ENCODE measurements at places on chromosomes 13 and 19.
A peak's percentile ranks its signal among the peaks of the same experiment; 100 is the strongest.

- no peak for DNase-seq
Observed at GRCh38 chr13:72163678-72164077, 296.7 kb upstream of the DACH1 start.

GRCh38 chr13:65826657-65827056 is 1403.5 kb downstream of the PCDH9 start:
- no peak for DNase-seq

- peak; percentile 13 for DNase-seq
Observed at GRCh38 chr19:41753159-41753558, 2.2 kb upstream of the CEACAM6 start.

DNA sequence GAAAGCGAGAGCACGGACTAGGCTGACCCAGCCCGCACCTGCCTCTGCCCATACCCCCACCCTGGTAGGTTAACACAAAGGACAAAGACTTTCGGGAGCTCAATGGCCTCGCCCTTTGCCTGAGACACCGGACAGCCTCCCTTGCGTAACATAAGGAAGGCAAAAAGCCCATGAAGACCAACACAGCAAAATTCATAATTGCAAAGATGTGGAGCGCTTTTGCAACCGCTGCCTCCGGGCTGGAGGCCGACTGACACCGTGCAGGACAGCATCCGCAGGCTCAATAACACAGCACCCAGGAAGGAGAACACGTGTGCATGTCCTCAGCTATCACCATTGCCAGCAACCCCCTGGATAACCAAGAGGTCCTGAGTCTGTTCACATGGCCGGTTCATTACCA is 15.4 kb downstream of the LILRA1 start:
- DNase-seq: no peak

- no peak for DNase-seq
Observed at GRCh38 chr13:49627831-49628652, at the start of gene ARL11. ARL11 (plus strand) TSS chr13:49628507; CDS start chr13:49630448, 1,941 bp downstream.

- no peak for DNase-seq
Observed at GRCh38 chr13:58500938-58501337, 869.4 kb downstream of the PCDH17 start.

DNA sequence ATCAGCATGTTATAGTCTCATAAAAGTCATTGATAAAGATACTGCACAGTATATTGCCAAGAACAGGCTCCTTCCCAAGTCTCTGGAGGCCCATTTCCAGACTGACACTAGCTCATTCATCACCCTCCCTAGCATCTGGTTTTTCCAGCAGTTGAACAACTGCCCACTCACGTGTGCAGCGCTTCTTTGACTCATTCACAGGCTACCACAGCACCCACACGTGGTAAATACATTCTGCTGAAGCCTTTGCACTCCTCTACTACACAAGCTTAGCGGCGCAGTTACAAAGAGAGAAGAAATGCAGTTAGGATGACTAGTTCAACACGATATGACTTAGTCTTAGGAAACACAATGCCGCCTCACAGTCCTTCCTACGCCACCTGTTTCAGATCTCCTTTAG is 87.7 kb downstream of the DOCK9 start:
- no peak for DNase-seq

GRCh38 chr13:48626077-48626449 is 27.7 kb upstream of the CYSLTR2 start:
- DNase-seq: no peak

- no peak for DNase-seq
Observed at GRCh38 chr19:32550666-32551065, 30.3 kb upstream of the PDCD5 start.

DNA sequence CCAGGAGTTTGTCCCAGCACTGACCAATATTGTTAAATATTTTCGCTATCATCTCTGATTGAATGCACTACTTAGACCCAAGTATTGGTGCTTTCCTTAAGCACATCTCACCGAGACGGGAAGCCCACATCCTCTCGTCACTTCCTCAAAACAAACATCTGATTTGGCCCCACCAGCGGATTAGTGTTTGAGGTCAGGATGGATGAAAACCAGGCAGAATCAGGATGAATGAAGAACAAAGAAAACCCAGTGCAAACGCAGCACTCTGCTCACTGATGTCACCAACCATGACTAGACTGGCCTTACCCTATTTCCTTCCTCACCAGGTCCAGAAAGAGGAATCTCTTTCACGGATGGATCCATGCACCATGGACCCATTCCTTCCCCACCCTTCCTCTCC is 6.0 kb downstream of the PLAUR start:
- no peak for DNase-seq

DNA sequence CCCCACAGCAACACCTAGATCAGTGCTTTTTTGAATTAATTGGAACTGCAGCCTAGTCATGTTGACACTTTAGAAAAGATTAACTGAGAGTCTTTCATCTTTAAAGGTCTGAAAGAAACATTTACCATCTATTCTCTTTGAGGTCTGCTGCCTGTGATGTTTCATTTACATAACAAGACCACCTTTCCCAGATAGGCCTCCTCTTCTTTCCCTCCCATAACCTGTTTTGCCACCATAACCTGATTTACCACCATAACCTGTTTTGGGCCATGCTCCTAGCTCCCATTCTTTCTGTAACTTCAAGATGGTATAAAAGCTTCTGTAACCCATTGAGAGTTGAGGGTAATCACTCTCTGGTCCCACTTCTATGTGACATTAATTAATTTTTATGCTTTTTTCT is 320.8 kb downstream of the PCDH20 start:
- no peak for DNase-seq

DNA sequence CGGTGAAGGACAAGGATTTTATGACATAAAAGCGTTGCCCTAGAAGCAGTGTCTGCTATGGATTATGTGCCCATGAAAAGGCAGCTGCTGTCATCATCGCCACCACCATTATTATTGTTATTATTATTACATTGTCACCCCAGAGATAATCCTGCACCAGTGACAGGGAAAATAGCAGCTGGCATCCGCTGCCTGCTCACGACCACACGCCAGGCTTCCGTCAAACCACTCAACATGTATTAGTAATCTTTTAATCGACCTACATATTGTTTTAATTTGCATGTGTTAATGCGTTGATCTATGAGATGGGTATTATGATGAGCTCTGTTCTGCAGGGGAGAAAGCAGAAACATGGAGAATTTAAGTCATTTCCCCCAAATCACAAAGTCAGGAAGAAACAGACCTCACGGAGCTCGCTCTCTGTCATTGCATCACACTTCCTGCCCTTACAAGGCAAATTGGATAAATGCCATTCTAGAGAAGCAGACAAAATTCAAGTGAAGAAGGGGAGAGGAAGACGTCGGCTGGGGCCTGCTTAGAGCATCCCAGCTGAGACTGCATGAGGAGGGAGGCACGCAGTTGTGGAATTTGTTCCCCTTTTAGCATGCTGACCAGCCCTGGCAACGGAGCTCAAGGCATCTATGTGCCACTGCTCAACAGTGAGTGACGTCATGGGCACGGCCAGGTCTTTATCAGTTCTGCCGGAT is at the start of gene FFAR3:
Gene FFAR3, plus strand, starts transcription at position 594 of the 707 bp plus-strand sequence. CDS start 431 bp downstream, outside the sequence.
- no peak for DNase-seq

- DNase-seq: no peak
Observed at GRCh38 chr13:40428354-40428753, 238.1 kb downstream of the FOXO1 start.

DNA sequence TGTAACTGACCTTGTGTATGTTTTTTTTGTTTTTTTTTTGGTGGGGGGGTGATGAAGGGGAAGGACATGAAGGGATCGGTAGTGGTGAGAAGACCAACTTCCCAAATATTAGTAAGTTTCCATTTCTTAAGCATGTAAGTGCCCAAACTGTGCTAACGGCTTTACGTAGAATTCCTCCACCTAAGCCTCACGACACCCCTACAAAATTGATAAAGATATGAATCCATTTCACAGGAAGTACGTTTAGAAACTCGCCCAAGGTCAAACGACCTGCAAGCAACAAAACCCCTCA is 649 bp downstream of the UQCRFS1 start:
- no peak for DNase-seq

DNA sequence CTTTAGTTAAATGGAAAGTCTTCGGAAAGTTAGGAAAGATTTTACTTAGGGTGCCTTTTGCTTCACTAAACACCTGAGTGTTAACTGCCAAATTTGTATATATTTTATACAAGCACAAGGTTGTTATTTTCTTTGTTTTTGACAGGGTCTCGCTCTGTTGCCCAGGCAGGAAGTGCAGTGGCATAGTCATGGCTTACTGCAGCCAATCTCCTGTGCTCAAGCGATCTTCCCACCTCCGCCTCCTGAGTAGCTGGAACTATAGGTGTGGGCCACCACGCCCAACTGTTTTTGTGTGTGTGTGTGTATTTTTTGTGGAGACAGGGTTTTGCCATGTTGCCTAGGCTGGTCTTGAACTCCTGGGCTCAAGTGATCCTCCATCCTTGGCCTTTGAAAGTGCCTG is 16.2 kb downstream of the KCTD4 start:
- DNase-seq: no peak

DNA sequence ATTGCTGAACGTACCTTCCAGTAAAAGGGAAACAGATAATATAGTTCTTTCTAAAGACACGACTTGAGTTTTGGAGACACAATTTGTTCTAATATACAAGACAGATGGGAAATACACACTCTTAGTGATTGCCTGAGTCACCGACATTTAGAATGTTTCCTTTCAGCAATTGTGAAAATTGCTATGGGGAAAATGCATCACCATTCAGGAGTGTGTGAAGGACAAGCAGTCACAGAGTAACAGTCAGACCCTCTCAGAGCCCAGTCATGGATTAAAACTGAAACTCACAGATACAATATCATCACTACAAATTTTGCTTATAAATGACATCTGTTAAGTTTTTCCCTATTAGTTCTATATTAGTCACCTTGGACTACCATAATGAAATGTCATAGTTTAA is 286.1 kb downstream of the SPRY2 start:
- DNase-seq: no peak

GRCh38 chr13:99217461-99218110 is 16.9 kb downstream of the UBAC2 start:
- no peak for DNase-seq

DNA sequence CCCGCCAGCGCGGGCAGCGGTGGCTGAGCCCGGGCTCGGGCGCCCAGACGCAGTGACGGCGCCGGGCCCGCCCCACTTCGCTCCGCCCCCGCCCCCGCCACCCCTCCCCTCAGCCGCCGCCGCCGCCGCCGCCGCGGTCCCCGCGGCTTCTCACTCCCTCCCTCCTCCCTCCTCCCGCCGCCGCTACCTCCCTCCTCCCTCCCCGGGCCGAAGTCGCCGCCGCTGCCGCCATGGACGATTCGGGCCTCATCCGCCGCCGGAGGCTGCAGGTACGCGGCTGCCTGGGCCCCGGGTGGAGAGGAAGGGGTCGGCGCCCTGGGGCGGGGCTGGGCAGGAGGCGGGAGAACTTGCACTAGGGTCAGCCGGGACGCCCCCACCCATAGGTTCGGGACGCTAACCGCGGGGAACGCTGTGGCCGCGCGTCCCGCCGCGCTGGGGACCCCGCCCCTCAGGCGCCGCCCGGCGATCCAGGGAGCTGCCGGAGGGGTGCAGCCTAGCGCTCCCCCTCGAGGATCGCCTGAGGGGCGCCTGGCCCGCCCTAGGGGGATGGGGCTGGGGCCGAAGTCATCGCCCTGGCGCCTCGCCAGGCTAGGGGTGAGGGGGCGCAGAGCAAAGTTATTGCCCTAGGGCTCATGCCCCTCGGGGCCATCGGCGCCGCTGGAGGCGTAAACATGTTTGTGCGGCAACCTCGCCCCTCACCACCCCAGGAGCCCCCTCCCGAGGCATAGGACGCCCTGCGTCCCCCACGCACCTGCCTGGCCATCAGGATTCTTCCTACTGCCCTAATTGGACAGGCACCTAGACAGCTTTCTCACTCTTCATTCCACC is 427 bp downstream of the RTBDN start:
- no peak for DNase-seq

DNA sequence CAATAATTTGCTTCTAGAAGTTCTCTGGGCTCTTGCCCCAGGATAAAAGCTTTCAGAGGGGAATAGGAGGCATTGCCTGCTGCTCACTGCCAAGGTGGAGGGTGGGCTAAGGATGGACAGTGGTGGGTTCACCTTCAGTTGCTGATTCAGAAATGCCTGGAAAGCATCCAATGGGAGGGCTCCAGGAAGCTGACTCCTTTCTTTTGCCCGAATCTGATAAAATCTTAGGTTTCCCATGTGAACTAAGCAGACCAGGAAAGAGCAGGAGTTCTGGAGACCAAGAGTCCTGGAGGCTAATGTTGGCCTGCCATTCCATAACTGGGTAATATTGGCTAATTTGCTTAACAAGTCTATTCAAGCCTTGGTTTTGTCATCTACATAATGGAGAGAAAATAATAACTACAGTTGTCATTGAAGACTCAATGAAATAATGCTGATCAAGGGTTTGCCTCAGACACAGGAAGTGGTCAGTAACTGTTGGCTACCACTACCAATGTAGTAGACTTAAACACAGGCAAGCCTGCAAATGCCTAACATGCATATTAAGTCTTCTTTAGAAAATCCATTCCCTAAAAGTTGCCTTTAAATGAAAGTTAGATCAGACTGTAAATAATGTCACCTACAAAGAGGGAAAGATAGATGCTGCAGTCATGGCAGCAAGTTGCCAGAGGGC is 528.4 kb upstream of the NBEA start:
- no peak for DNase-seq

DNA sequence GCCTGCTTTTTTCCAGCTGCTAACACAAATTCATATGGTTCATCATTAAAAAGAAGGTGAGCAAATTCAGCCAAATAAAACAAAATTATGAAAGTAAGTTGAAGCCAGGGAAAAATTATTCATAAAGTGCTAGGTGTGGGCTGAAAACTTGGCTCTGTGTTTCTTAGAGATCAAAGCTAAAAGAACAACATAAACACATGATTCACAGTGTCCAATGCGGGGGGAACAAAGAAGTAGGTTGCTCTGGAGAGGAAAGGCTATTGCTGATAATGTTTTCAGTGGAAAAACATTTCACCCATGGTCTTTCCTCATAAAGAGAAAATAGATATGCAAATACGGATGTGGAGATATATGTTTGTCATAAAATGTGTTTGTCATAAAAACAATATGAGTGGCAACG is 1691.5 kb upstream of the SLC10A2 start:
- DNase-seq: no peak

- DNase-seq: no peak
Observed at GRCh38 chr19:29531458-29532025, 5.7 kb downstream of the VSTM2B start.

DNA sequence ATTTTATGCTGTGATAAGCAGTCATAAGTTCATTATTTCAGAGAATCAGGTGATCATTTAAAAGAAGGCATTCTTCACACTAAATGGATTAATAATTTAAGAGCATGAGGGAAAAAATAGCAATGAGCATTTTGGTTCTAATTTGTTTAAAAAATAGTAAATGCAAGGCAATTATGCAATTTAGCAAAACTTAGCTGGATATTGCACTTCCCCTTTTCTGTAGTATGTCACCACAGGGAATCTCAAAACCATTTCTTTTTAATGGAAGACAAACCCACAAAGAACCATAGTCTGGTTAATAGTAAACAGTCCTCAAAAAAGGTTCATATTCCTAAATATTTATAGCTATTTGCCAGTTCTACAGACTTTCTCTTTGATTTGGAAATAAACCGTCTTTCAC is 30.2 kb downstream of the COG6 start:
- DNase-seq: no peak

DNA sequence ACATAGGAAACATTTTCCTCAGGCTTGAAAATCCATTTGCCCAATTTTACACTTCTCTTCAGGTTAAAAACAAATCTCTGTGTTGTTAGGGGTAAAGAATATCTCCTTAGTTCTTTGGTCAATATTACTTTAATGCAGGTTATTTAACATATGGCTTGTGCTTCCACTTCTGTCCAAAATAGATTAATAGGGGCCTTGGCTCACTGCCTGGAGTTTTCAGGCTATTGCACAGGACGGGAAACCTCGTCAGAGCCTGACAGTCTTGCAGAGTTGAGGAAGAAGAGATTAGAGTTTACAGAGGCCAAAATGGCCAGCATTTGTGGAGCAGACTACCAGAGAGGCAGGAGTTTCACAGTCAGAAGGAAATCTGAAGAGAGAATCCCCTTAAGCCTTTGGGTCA is 863.9 kb upstream of the GPC6 start:
- DNase-seq: no peak

All from SW 1271 (cell line).